Osteoblast (primary cell): ENCODE measurements at places on chromosomes 5 and 9. TPM values are rescaled to one million over a fixed set of nuclear protein-coding genes. Genes with fewer than 3 reads are reported as not detected.
A peak's percentile ranks its signal among the peaks of the same experiment; 100 is the strongest.

AHRR gene
- 52.2 and 54.6 TPM in 2 replicates for total RNA-seq

SPATA31C1 gene
- total RNA-seq: not detected in 2 replicates

HDHD3 gene
- total RNA-seq: 7.2 and 15.6 TPM in 2 replicates

STC2 gene
- total RNA-seq: 431 and 558 TPM in 2 replicates

HSD17B4 gene
- 130 and 134 TPM in 2 replicates for total RNA-seq

SLC36A1 gene
- 19.5 and 22.7 TPM in 2 replicates for total RNA-seq

DBH gene
- total RNA-seq: not detected in 2 replicates

TLE1 gene
- total RNA-seq: 9.0 and 10.6 TPM in 2 replicates

CKMT2 gene
- total RNA-seq: 0.88 and 1.4 TPM in 2 replicates

RNF208 gene
- 0.29 TPM in 1 of 2 replicates, not detected in the other for total RNA-seq

FGF18 gene
- under 0.01 and 0.29 TPM in 2 replicates for total RNA-seq

LHX3 gene
- under 0.01 TPM in 1 of 2 replicates, not detected in the other for total RNA-seq

C8G gene
- 1.2 TPM in 1 of 2 replicates, not detected in the other for total RNA-seq

CLK4 gene
- 33.3 TPM in 2 replicates for total RNA-seq

- no peak for DNase-seq
Measured at GRCh38 chr5:57219386-57219785, 45.5 kb downstream of the GPBP1 start.

- DNase-seq: no peak
Measured at GRCh38 chr5:75234251-75234650, 2.4 kb downstream of the ANKRD31 start.

DNA sequence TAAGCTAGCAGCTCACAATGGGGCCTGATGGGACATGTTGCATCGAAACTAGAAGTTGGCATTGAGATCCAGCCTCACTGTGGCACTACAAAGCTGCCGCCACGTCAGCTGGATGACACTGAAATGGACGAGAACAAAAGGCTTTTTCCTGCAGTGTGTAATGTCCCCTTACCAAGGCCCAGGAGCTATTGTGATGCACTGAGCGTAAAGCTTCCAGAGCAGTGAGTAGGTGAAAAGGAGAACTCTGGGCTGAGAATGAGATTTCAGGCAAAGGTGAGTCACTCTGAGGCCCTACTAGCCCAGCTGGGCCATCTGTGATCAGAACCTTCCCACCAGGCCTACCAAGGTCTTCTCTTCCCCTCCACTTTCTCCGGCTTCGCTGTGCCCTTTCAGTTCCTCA, 528.1 kb upstream of the KLF4 start:
- DNase-seq: peak; percentile 15

DNA sequence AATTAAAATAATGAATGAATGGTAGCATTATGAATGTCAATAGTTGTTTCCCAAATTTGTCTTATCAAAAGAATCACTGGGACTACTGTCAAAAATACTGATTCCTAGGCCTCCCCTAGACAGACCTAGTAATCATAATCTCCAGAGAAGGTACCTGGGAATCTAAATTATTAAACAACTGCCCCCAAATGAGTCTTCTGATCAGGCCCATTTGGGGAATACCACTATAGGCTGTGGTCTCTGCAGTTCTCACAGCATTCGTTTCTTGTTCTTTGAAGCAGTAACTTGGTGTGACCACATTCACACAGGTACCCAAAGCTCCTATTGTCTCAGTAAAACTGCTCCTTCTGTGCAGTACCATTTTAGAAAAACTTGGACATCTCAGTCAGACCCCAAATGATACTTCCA, 230.9 kb downstream of the PIK3R1 start:
- no peak for DNase-seq

- peak; percentile 44 for DNase-seq
Measured at GRCh38 chr5:131587541-131587940, 47.5 kb downstream of the RAPGEF6 start.

GRCh38 chr5:116778032-116778431, 203.4 kb upstream of the SEMA6A start:
- DNase-seq: no peak

GRCh38 chr5:149424371-149425315, 45.6 kb upstream of the IL17B start:
- no peak for DNase-seq

GRCh38 chr9:86614871-86615849, 260.9 kb upstream of the TUT7 start:
- DNase-seq: no peak

DNA sequence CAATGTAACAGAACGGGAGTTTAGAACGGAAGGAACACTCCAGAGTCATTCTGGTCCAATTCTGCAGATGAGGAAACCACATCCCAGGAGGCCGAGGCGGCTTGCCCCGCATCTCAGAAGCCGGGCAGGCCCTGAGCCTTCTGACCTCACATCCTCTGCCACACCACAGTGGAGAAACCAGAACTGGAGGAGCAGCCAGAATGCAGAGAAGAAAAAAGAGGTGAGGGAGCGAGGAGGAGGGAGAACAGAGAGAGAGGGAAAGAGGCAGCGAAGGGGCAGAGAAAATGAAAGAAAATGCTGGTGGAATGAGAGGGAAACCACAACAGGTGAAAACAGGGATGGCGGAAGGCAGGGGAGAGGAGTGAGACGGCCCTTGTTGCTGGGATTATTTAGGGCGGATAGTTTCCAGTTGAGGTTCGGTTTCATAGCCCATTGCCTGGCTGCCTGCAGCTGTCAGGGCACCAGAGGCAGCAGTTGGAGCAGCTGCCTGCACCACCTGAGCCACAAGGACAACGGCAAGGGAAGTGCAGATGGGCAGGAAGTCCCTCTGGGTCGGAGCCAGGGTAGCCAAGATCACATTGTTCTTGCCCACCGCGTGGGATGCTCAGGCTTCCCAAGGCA, at the start of gene HMHB1:
Gene HMHB1 (plus strand): TSS at position 77 of the 621 bp plus-strand sequence.
- DNase-seq: no peak

GRCh38 chr5:31754741-31755675, 116.1 kb downstream of the PDZD2 start:
- no peak for DNase-seq

DNA sequence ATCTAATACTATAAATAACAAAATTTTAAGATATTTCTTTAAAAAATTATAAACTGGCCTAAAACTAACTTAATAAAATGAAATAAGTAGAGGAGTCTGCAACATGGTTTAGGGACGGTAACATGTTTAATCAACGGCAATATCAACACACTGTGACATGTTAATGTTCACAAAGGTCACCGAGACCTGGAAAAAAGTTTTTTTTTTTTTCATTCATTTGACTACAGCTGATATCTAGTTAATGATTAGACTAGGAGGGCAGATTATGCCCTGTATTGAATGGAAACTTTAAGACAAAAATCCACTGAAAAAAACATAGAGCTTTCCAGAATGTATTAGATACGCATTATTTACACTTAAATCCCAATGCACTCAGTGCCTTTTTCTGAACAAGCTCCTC, 67.0 kb upstream of the CDK5RAP2 start:
- DNase-seq: no peak

GRCh38 chr9:130972957-130973685, 34.1 kb upstream of the FIBCD1 start:
- peak; percentile 63 for DNase-seq

GRCh38 chr9:121574774-121575519, 75.3 kb upstream of the GGTA1 start:
- DNase-seq: no peak

- DNase-seq: no peak
Measured at GRCh38 chr9:19804431-19804830, 15.6 kb upstream of the SLC24A2 start.

GRCh38 chr5:177319913-177320588, 8.4 kb upstream of the MXD3 start:
- peak; percentile 3 for DNase-seq

DNA sequence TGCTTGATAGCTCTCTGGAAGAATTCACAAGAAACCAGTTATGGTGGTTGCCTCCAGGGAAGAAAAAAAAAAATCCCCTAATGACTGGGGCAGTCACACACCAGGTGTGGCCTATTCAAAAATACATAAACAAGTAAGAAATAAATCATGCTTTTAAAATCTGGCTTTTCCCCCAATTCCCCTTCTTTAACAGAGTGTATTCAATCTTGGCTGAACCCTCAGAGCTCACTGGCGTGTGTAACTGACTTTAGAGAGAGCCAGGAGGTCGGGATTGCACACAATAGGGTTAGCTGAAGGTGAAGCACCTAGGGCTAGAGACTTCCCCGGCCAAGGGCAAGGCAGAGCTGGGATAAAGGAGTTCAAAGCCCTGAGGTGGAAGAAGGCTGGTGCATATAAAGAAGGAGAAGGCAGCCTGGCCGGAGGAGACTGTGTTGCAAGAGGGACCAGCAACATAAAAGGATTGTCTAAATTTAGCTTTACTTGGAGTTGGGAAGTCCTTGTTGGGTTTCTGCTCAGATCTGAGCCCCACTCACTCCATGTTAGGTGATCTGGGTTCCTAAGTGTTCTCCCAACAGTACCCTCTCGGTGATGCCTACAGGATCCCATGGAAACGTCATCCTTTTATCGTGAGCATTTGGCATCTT, 19.7 kb downstream of the FNBP1 start:
- peak; percentile 17 for DNase-seq

GRCh38 chr5:54732108-54732507, 214.5 kb downstream of the SNX18 start:
- no peak for DNase-seq

DNA sequence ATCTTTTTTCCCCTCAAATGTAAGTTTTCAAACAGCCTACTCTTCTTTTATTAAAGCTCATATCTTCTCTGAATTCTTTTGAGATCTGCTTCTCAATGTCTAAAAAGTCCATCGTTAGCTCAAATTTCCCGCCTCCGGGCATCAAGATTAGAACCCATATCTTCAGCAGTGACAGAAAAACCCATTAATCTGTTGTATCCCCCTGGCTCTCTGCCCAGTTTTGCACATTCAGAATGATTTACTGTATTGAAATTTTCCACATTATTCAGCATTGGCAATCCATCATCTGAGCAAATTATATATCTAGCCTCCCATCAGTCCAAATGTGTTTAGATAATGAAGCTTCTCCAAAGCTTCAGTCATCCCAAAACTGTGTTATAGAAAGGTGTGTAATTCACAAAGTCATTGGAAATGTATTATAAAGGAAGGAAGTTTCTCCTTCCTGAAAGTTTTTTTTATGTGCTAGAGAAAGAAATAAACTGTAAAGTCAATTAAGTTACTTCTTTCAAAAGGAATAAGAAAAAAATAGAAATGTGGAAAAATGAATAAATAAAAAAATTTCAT, 849.9 kb downstream of the MAT2B start:
- no peak for DNase-seq

DNA sequence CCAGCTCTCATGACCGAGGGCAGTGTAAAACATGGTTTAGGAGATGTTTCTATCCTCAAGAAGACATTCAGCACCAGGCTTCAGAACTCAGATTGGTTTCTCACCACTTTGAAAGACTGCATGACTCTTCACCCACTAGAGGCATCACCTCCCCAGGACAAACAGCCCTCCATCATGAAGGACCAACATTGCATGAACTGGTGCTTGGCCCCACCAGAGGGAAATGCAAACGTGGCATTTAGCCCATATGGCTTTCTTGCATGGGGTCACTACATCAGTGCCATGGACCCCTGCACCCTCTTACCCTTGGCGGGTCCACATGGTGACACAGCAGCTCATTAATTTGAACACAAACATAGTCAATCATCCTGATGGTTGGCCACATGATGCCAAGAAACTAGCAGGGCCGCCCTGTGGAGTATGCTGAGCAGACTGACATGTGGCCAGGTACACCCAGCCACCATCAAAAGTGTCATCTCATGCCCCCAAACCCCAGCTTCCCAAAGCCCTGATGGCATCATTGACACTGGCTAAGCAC, 129.5 kb upstream of the FSTL4 start:
- no peak for DNase-seq

DNA sequence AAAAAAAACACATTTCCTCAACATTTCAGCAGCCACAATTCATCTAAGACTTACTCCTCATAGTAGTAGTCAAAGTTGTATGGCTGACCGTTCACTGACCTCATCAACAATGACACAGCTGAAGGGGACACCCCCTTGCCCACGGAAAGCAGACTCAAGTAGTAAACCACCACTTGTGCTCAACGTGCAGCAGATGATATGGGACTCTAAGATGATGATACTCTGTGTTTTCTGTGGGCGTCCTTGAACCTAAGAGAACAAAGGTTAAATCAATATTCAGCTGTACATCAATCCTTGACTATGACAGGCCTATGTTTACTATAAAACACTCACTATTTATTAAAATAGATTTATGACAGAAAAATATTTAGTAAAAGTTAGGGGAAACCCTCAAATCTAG, 71.6 kb downstream of the SETX start:
- no peak for DNase-seq

- peak; percentile 44 for DNase-seq
Measured at GRCh38 chr5:9015937-9016270, 530.0 kb downstream of the SEMA5A start.

DNA sequence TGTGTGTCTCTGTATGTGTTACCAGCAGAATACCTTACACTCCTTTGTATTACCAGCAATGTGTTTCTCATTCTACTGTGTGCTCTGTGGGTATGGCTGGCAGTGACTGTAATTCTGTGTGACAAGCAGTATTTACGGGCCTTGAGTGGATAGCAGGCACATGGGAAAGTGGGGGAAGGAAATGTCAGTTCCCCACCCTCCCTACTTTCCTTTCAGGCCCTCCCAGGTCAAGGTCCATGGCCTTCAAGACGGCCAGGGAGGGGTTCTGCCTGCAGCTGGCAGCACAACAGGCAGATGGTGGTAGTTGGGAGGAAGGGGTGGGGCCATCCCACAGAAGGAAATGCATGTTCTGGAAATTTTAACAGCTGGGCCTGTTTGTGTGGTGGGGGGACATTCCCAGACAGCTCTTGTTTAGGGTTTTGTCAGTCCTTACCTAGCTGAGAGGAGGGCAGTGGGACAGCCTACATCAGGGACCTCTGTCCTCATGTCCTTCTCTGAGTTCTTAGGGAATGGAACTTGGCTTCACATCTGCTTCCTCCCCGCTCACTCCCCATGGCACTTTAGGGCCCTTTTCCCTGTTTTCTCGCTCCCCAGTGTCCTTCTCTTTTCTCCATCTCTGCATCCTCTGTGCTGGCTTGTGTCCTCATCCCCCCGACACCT, 14.6 kb upstream of the TNIP1 start:
- no peak for DNase-seq

- no peak for DNase-seq
Measured at GRCh38 chr5:82952326-82952725, 124.9 kb downstream of the TMEM167A start.

- DNase-seq: no peak
Measured at GRCh38 chr5:57491369-57491965, 8.9 kb upstream of the ACTBL2 start.

- no peak for DNase-seq
Measured at GRCh38 chr9:127166111-127166510, 43.7 kb upstream of the ANGPTL2 start.

- no peak for DNase-seq
Measured at GRCh38 chr9:120259100-120259499, 320.9 kb downstream of the CDK5RAP2 start.

DNA sequence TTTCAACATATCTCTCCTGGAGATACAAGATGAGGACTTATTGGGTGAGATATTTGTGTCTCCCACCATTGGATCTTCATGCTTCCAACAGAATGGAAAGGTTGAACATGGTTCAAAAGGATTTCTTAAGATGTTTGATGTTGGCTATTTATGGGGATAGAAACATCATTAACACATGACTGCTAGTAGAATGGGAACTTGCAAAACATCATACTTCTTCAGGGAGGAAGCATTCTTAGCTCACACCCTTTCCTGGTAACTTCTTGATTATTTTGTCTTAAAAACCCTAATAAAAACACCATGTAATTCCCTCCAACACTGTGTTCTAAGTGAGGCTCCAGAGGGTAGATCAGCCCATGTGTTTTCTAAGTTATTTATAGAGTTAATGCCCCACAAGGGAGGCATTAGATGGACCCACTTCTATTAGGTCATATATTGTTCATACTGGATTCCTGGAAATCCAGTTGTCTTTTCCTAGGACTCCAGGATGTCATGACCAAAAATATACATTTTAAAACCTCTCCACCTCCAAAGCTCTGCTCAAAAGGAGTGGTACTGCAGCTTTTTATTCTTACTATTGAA, 95.8 kb downstream of the FOXD1 start:
- no peak for DNase-seq
